Sigmoid colon (tissue), 7 donors: ENCODE measurements at places on chromosomes 4 and X. TPM values are rescaled to one million over a fixed set of nuclear protein-coding genes. Genes with fewer than 3 reads are reported as not detected.

The ITGB1BP2 gene
- total RNA-seq = 6.3 TPM

The BEX1 gene
- total RNA-seq = 8.9 TPM

DNA sequence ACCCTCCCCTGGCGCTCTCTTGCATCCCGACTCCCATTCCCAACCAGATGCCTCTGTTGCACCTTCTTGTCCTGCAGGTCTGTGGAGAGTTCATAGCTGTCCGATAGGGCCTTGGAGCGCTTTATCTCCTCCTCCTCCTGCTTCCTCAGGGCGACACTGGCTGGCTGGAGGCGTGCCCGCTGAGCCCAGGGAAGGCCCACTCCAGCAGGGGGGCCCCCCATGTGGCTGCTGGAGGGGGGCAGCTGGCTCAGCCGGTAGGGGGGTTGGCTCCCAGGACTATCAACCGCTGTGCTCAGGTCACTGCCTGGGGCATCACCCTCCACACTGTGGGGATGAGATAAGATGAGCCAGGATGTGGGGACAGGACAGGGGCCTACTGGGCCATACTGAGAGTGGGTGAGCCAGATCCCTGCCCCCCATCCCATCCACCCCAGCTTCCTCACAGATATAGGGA, 25.6 kb downstream of the IQSEC2 start:
- H3K4me1 ChIP-seq = no peaks in the 10 kb centered on the region
- no peak overlapping the region for H3K27ac ChIP-seq

DNA sequence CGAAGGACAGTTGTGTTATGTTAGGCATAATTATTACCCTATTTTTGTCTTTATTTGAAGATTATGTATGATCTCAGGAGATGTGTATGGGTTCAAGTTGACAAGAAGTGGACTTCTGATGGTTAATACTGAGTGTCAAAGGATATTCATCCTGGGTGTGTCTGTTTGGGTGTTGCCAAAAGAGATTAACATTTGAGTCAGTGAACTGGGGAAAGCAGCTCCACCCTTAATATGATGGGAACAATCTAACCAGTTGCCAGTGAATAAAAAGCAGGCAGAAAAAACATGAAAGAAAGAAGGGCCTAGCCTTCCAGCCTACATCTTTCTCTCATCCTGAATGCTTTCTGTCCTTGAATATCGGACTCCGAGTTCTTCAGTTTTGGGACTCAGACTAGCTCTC, 332.6 kb downstream of the DTHD1 start:
- H3K27ac ChIP-seq = no peak overlapping the region
- H3K36me3 ChIP-seq = no peaks in the 10 kb centered on the region
- no peak for DNase-seq

DNA sequence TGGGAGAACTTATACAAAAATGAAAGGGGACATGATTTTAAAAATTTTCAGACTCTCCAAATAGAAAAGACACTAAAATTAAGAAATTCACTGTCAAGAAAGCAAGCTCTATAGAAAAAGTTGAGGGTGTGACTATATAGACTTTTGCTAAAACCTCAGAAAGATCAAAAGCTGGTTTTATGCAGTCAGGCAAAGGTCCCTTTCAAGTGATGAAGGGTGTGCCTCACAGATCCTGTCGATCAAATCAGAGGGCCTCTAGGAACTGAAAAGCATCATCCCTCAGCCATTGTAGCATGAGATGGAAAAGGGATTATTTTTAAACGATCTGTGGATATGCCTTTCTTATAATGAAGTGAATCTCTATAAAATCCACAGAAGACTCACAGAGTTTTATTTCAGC, 116.5 kb downstream of the FAM13A start:
- H3K27me3 ChIP-seq = no peaks in the 10 kb centered on the region

DNA sequence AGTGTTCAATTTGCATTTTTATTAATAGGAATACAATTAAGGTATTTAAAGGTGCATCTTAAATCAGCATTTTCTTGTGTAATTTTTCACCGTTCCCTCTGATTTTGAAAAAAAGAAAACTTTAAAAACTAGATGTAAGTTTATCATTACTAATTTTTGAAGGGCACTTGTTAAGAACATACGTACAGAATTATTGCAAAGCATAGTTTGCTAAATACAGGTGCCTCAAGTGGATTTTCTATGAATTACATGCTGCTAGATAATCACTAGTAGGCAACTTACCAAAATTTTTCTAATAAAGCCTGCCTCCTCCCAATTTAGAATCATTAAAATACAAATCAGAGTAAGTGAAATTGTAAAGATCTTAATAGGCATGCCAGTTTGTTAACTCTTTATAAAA, 8.5 kb downstream of the CNKSR2 start:
- H3K4me1 ChIP-seq = no peaks in the 10 kb centered on the region
- no peak overlapping the region for H3K27ac ChIP-seq
- no peak for DNase-seq
- H3K36me3 ChIP-seq = no peaks in the 10 kb centered on the region
- H3K4me3 ChIP-seq = no peak overlapping the region

GRCh38 chr4:35689870-35690269, 554.4 kb downstream of the ARAP2 start:
- H3K4me1 ChIP-seq = no peaks in the 10 kb centered on the region
- no peak overlapping the region for H3K27ac ChIP-seq
- DNase-seq = no peak

DNA sequence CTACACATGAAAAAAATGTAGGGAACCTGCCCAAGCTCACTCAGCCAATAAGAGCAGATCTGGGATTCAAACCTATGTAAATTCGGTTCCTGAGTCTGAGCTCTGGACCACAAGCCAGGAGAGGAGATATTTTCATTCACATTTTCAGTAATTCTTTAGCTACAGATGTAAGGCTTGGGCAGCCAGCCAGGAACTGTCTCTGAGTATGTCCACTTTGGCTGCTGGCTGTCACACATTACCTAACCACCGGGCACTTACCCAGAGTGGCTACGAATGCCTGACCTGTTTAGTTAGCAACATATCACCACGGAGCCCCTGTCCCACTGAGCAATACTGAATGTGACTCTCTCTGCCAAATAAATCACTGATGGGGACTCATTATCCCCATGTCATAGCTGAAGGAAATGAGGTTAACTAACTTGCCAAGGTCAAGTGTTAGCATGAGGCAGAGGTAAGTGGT, 15.3 kb downstream of the USP46 start:
- no peaks in the 10 kb centered on the region for H3K36me3 ChIP-seq
- no peak overlapping the region for H3K4me3 ChIP-seq
- H3K4me1 ChIP-seq = peaks cover 40% of the 10 kb centered on the region
- no peaks in the 10 kb centered on the region for H3K27me3 ChIP-seq

- peaks cover 4% of the 10 kb centered on the region for H3K4me1 ChIP-seq
- H3K27me3 ChIP-seq = no peaks in the 10 kb centered on the region
- no peak for DNase-seq
Observed at GRCh38 chr4:182801636-182802035, 115.5 kb downstream of the DCTD start.

DNA sequence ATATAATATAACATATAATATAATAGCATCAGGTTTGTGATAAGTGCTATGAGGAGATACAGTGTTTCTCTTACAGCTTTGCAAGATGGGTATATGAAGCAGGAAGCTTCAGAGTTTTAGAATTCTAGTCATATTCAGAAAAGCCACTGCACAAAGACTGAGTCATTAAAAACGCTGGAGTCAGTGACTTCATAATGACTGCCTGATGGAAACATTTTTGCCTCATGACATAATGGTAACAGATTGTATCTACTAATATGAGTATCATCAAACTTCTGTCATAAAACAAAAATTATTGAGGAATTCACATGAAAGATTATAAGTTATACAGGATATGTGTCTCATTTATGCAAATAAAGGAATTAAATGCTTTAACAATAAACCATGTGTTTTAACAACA, 46.8 kb downstream of the EPHA5 start:
- no peak overlapping the region for H3K27ac ChIP-seq
- no peak for DNase-seq
- no peaks in the 10 kb centered on the region for H3K27me3 ChIP-seq
- H3K36me3 ChIP-seq = no peaks in the 10 kb centered on the region
- no peak overlapping the region for H3K4me3 ChIP-seq

GRCh38 chr4:3225936-3226335, 23.0 kb upstream of the MSANTD1 start:
- no peak overlapping the region for H3K4me3 ChIP-seq
- H3K27ac ChIP-seq = peak overlapping the region; percentile 54
- DNase-seq = peak; percentile 58
